ENCODE measurements at places on chromosomes 1 and 21.
A peak's percentile ranks its signal among the peaks of the same experiment; 100 is the strongest.

DNA sequence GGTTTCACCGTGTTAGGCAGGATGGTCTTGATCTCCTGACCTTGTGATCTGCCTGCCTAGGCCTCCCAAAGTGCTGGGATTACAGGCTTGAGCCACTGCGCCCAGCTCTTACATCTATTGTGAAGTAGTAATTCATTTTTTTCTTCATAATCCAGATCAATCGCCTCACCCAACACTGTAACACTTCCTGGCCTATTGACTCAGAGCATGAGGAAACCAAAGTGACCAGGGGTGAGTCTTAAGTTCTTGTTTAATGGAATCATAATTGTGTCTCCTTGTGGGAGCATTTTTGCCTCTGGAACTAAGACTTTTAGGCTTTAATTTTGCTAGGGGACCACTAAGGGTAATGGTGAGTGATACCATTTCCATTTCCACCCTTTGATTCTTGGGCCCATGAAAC, 27.4 kb downstream of the TNFSF18 start:
- DNase-seq: no peak

- no peak for DNase-seq
Measured at GRCh38 chr1:56509713-56510641, 69.4 kb downstream of the PLPP3 start.

GRCh38 chr1:5764464-5764863, 227.8 kb downstream of the NPHP4 start:
- DNase-seq: no peak

- DNase-seq: no peak
Measured at GRCh38 chr1:236465231-236465958, 58.4 kb upstream of the LGALS8 start.

DNA sequence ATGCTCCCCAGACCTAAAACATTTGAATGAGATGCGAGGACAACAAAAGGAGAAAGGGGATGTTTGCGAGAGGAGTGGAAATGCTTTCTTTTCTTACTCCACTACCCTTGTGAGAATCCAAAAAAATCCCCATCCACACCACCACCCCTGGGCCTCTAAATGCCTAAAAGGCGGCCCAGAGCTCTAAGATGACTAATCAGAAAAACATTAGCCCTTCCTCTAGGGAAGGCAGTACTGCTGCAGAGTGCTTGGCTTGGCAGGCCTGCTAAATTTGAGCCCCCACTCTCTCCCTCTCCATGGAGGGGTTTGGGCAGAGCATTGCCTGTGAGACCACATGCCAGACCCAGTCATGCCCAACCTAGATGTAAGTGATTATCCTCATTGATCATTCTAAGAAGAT, 347.9 kb downstream of the USH2A start:
- DNase-seq: no peak

DNA sequence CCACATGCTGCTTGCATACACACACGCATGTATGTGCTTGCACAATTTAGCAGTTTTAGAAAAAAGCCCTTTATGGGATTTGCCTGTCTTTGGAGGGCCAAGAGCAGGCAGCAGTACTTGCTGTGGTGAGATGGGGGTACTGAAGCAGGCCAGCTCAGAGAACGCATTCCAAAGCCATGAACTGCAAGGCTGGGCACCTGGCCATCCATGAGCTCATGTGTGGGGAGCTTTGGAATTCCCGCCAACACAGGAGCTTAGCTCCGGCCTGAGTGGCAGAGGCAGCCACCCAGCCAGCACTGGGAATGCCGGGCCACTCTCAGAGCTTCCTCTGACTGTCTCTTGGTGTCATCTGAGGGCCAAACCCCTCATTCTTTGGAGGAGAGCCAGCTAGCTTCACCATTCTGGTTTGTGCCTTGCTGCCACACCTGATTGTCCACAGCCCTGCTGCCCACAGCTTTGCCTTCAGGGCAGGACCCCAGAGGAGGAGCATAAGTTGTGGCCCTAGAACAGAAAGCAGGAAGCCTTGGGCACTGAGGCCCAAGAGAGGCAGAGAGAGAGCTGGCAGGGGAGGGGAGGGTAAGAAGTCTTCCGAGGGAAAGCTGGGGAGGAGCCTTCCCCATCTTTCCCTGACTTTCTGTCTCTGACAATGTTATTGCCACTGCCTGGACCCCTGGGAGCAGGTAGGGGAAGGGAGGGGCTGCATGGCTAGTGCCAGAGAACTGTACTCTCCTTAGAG, 92.1 kb upstream of the POU3F1 start:
- DNase-seq: no peak

GRCh38 chr1:226761322-226761721, 22.2 kb upstream of the ITPKB start:
- DNase-seq: no peak

DNA sequence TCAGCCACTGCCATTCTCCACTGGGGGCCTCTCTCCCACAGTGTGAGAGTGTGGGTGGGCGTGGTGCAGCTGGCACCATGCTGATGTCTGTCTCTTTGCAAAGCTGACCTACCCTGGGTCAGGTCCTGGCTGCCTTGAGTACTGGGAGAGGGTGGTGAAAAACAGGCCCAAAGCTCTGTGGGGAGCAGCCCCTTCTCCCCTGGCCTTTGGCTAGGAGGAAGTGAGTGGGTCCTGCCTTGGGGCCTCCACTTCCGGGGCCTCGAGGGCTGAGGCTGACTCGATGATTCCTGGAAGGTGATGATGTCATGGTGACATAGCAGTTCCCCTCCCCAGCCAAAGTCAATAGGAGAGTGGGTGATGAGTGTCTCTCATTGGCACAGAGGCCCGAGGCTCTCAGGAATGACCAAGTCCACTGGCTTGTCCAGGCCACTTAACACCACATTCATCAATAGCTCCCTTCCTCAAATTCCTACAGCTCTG, 53.0 kb downstream of the IER5 start:
- DNase-seq: peak; percentile 66

DNA sequence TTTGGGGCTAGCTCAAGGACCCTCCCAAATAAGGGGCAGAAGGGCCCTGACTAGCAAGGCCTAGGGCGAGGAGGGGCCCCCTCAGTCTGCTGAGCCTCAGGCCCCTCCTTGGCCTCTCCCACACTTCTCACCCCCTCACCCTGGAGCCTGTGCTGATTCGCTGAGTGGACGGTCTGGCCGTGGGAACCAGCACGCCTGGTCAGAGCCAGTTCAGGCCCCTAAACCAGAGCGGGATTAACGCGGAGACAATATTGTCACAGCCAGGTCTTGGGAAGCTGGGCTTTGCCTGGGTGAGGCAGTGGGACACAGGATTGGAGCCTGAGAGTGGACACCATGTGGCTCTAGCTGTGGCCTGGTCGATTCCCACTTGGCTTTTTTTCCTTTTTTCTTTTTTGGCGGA, 4.8 kb upstream of the FBLIM1 start:
- DNase-seq: no peak

DNA sequence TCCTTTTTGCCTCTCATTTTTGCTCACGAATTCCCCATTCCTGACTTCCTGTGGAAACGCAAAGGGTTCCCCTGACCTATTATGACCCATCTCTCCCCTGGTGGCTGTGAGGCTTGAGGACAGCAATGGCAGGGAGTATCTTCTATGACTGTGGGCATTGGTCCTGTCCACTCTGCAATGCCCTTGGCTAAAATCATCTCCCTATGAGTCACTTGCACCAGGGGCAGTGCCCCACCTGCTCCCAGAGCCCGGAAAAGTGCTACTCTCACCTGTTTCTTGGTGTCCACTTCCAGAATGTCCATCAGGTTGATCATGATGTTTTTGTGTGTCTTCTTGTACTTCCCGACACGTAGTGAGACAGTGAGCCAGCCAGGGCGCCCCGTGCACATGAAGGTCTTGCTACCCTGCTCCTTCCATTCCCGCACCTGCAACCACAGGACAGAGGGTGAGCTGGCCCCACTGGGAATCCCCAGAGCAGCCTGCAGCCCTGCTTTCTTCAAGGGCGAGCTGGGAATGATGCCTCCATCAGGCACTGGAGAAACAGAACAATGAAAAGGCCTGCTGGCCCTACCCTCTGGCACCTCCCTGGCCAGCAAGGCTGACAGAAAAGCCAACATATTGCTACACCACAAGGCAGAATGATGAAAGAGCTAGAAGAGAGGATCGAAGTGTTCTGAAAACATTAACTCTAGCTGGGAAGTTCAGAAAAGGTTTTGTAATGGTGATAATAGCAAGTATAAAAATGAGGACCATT, 3.5 kb downstream of the DHCR24 start:
- no peak for DNase-seq

- no peak for DNase-seq
Measured at GRCh38 chr1:160863774-160864131, 1.1 kb upstream of the CD244 start.

DNA sequence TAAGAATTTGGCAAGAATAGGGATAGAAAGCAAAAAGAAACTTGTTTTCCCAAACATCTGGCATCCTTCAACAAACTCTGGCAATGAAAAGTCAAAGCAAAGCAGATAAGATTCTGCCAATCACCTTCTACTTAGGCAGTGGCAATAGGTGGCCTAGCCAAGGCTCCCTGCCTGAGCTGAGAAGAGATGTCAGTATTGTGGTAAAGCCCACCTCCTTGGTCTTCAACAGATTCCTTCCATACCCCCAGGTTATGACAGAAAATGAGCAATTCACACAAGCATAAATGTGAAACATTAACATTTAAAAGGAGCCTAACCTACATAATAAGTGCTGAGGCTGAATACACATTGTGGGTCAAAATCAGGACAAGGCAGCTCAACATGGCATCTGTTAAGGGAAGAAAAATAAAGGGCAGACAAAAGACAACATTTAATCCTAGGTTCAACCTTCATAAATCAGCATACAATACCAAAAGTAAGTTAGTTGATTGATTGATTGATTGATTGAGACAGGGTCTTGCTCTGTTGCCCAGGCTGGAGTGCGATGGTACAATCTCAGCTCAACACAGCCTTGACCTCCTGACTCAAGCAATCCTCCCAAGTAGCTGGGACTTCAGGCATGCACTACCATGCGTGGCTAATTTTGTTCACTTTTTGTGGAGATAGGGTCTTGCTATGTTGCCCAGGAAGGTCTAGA, 123.1 kb downstream of the AKT3 start:
- no peak for DNase-seq

GRCh38 chr1:18931730-18932129, 24.7 kb downstream of the IFFO2 start:
- no peak for DNase-seq

DNA sequence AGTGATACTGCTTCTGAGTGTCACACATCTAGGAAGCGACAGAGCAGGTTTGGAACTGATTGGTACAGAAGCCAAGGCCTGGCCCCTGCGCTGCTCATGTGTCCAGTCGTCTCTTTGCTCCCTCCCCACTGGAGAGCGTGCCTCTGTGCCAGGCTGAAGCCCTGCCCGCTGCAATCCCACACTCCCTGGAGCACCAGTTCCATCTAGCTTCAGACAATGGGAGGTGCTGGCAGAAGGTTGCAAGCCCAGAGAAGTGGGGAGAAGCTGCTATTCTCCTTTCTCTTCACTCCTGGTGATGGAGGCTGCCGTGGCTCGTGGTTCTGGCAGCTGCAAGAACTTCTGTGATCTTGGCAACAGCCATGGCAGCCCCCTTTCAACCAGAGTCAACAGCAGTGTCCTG, 250.9 kb downstream of the MATN1 start:
- no peak for DNase-seq

GRCh38 chr21:45533846-45534635, 8.2 kb downstream of the SLC19A1 start:
- no peak for DNase-seq

- no peak for DNase-seq
Measured at GRCh38 chr1:114169509-114169908, 15.8 kb upstream of the SYT6 start.

- DNase-seq: peak; percentile 22
Measured at GRCh38 chr1:35807614-35808449, at the start of gene AGO4. Gene AGO4 (plus strand): TSS chr1:35808016. CDS start chr1:35808417, 401 bp downstream.

GRCh38 chr1:67323087-67323486, 15.4 kb downstream of the IL12RB2 start:
- no peak for DNase-seq

GRCh38 chr1:212525479-212526110, 83.0 kb upstream of the ATF3 start:
- DNase-seq: no peak

DNA sequence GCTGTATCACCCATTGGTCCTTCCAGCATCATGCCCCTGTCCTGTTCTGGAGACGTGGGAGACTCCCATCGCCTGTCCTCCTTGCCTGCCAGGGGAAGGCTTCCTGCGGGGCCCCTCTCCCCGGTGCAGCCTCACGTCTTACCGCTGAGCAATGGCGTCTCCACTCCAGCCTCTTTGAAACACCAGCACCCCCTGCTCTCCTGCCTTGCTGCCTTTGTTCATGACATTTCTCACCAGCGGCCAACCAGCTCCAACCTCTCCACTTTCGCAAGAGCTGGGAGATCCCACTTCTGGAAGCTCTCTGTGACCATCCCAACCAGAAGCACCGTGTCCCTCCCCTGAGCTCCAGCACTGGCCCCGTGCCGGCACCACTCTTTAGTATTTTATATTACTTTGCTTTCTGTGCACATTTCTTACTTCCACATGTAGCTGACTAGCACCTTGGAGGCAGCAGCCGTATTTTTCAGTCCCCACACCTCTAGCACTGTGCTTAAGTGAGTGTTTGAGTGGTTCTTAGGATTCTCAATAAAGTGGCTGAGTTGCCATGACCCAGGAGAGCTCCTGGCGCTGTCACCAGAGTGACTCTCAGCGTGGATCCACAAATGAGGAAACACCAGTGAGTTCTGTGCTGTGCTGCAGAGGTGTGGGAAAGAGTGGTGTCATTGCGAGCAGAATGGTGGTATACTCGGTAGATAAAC, 83.5 kb downstream of the ATP5PO start:
- no peak for DNase-seq

DNA sequence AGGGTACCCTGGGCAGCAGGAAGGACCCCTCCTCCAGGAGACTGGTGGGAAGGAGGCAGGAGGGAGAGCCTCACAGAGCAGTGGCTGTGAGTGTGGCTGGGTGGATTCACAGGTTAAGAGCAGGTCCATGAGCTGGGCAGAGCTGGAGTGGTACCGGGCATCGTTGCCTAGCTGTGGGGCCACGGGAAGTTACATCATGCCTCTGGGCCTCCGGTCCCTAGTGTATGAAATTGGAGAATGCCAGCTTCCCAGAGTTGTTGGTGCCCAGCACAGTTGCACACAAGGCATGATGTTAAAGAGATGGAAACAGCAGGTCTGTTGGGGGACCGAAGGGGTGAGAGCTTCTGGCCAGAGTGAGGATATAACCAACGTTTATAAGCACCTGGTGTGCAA, 18.5 kb downstream of the FOXO6 start:
- no peak for DNase-seq

- DNase-seq: no peak
Measured at GRCh38 chr1:205493241-205494085, 11.0 kb upstream of the CDK18 start.

DNA sequence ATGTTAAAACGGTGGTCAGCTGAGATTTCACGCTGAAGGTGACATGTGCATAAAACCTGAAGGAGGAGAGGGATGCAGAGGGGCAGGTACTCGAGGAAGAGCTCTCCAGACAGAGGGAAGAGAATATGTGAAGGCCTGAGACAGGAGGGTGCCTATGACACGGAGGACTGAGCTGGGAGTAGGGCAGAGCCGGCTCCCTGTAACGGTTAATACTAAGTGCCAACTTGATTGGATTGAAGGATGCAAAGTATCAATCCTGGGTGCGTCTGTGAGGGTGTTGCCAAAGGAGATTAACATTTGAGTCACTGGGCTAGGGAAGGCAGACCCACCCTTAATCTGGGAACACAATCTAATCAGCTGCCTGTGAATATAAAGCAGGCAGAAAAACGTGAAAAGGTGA, 136.2 kb upstream of the SYT6 start:
- no peak for DNase-seq

All from stimulated activated CD4-positive, alpha-beta T cell treated with anti-CD3 and anti-CD28 coated beads, Interleukin-2, amount 100 ng/mL, for 48 hours (primary cell).